ENCODE measurements at places on chromosomes 5 and 9. TPM values are rescaled to one million over a fixed set of nuclear protein-coding genes. Genes with fewer than 3 reads are reported as not detected.
A peak's percentile ranks its signal among the peaks of the same experiment; 100 is the strongest.

DNA sequence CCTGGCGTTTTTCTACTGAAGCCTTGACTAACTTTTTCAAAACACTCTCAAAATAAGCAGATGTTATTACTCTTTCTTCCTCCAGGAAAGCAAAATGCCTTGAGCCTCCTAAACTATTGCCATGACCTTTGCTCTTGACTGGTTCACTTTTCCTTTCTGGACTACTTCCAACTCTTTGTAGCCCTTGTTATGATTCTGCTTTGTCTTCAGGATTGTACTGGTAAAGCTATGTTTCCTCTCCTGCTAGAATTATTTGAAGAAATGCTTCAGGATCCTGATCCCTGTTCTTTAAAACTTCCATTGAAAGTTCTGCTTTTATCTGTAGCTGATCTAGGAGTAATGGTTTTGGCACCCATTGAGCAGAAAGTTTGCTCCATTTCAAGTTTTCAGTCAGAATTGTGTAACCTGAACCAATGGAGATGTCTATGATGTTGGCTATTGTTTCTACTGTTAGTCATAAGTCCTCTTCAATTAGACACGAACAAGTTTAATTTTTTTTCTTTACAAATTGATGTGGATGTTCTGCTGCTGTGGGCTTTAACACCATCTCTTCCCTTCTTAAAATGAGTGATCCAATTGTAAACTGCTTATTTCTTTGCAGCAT, 1356.4 kb downstream of the EFNA5 start:
- DNase-seq, result peak; percentile 23

- no peak for DNase-seq
Measured at GRCh38 chr5:55416306-55416705, 108.5 kb downstream of the MTREX start.

DNA sequence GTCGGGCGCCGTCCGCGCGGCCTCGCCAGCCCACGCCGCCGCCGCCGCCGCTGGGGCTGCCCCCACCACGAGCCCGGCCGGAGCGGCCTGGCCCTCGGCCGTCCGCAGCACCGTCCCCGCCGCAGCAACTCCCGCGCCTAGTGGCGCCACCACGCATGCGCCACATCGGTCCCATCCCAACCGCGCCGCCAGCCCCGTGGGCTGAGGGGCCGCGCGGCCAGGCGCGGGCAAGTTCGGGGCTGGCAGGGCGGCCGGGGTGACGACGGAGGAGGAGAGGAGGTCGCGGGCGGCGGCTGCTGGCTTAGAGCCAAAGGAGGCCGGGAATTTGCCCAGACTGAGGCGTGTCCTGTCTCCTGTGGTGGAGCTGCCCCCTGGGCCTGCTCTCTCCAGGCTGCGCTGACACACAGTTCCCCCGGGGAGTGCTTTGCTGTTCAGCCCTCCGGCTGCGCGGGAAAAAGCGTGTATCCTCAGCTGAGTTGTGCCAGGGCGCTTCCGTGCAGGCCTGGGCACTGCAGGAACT, at the start of gene TUSC1:
Gene TUSC1, minus strand, starts transcription at position 298 of the 520 bp plus-strand sequence. Its CDS starts 132 bp downstream, at position 166.
- DNase-seq, result peak; percentile 67

GRCh38 chr5:149114403-149115312, 26.6 kb upstream of the ABLIM3 start:
- peak; percentile 93 for DNase-seq

GRCh38 chr9:86126998-86127972, 27.9 kb upstream of the GOLM1 start:
- no peak for DNase-seq

DNA sequence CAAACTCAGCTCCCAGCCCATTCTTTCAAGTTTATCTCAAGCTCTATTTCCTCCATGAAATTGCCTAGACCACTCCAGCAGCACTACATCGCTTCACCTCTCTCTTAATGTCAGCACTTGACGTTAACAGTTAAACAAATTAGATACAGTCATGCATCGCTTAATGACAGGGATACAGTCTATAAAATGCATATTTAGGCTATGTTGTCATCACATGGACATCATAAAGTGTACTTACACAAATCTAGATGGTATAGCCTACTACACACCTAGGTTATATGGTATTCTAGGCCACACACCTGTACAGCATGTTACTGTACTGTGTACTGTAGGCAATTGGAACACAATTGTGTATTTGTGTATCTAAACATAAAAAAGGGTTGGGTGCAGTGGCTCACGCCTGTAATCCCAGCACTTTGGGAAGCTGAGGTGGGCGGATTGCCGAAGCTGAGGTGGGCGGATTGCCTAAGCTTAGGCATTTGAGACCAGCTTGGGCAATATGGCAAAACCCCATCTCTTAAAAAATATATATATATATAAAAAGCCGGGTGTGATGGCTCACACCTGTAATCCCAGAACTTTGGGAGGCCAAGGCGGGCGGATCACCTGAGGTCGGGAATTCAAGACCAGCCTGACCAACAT, 13.4 kb upstream of the PCSK5 start:
- DNase-seq, result no peak

- no peak for DNase-seq
Measured at GRCh38 chr9:86521322-86521721, 167.1 kb upstream of the TUT7 start.

- DNase-seq, result peak; percentile 60
Measured at GRCh38 chr9:93091453-93092081, 4.5 kb upstream of the CARD19 start.

DNA sequence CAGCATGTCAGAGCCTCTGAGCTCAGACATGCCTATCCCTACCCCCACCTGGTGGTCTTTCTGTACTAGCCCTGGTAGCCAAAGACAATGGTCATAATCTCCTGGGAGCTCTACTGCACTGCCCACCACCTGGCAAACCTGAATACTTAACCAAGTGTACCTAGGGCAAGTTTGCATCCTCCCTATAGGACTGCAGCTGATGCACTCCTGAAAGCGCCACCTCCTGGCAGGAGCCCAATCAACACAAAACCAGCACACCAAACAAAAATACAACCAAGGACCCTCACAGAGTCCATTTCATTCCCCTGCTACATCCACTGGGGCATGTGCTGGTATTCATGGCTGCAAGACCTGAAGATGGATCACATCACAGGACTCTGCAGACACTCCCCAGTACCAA, 14.8 kb upstream of the FAM174A start:
- no peak for DNase-seq

DNA sequence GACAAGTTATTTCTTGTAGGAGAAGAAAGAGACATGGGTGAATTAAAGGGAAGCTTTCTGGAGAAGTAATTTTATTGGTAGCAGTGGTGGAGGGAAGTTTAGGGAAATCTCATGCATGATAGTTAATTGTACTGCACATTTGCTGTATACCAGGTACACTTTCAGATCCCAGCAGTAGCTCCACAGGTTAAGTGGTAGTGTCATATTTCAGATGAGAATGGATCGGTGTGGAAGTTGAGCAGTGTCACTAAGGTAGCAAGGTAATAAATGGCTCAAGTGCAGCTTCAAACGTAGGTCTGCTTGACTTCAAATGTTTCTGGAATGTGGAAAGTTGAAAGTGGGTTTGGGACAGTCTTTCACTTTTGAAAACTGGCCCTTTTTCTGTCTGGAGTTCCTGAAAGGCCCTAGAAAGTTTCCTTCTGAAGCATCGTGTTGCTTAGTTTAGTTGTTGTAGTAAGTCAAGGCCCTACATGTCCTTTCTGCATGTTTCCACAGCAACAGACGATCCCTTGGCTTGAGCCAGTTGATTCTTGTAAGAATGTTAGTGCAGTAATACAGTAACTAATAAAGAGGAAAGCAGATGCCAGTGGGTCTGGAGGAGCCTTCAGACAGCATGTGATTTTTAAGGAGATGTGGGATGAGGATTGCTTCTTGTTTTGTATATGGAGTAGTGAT, 3.7 kb downstream of the CLTA start:
- no peak for DNase-seq

DNA sequence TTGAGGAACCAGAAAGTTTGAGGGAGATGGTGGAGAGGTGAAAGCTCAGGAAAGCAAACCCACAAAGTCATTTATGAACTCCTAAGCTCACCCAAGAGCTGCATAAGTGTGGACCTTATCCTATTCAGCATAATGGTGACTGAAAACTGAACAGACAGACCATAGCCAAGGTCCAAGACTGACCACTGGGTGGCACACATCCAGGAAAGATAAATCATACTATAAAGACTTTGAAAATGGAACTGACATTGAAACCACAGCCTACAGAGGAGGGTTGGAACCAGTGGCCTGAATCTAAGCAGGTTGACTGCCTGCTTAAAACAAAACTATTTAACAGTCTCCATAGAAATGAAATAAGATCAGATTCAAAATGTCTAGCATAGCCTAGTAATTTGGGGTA, 121.0 kb upstream of the RGS7BP start:
- DNase-seq, result peak; percentile 67

DNA sequence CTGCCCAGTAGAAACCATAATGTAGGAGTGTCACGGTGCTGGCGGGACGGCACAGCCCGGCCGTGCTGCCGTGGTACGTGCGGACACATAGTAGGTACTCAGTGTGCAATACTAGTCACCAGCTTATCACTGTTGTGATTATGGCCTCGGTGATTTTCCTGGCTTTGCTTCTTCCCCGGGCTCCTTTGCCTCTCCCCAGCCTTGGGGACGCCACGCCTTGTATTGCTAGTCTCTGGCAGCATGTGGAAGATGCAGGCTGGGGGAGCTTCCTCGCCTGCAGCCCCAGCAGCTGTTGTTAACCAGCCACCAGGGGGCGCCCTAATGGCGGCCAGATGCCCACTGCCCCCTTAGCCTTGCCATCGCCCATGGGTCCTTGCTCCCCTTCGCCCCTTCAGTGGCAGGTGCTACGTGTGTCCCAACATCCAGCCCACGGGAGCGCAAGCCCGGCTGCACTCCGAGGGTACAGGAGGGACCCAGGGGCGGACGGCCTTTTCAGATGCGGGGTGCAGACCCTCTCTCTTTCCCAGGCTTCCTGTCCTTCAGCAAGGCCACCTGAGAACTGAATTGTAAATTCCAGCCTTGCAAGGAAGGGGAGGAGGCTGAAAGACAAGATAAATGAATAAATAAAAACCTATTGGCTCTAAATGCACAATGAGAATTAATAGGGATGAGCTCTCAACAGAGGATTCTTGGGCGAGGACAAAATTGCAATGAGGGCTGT, 8.0 kb downstream of the NTNG2 start:
- peak; percentile 75 for DNase-seq

- DNase-seq, result no peak
Measured at GRCh38 chr5:141392429-141393198, at the start of gene PCDHGA8. PCDHGA8 (plus strand) TSS chr5:141392633; CDS start chr5:141392814, 181 bp downstream.

DNA sequence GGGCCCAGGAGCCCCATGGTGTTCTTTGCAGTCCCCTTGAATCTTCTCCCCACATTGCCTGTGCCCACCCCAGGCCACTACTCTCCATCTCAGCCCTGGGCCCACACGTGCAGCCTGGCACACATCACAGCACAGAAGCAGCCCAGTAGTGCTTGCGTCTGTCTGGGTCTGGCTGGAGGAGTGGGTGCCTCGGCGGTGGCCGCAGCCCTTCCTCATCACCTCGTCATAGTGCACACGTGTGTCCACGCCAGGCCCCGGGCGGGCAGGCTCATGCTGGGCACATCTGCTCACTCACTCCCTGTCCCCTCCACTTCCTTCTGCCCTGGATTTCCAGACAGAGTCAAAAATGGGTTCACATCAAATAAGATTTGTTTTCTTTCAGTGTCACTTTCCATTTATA, 33.3 kb downstream of the FGF1 start:
- no peak for DNase-seq

DNA sequence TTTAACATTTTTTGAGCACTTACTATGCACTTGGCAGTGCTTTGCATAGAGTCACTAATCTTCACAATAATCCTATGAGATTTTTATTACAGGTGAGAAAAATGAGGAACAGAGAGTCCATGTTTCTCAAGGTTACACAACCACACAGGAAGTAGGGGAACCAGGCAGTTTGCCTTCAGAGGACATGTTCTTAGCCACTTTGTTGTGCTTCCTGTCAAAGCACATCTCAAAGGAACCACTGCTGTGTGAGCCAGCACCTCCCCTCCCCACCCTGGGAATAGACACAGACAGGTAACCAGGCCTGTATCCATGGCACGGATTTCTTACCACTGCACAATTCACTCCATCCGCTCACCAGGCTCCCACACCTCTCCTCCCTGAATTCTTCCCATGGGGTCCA, 6.3 kb upstream of the DNAJB5 start:
- DNase-seq, result no peak

GRCh38 chr9:114570742-114571141, 16.8 kb upstream of the ATP6V1G1 start:
- DNase-seq, result no peak

- peak; percentile 24 for DNase-seq
Measured at GRCh38 chr9:4235871-4236804, 63.7 kb downstream of the GLIS3 start.

GRCh38 chr5:14915291-14915952, 43.8 kb upstream of the ANKH start:
- no peak for DNase-seq

DNA sequence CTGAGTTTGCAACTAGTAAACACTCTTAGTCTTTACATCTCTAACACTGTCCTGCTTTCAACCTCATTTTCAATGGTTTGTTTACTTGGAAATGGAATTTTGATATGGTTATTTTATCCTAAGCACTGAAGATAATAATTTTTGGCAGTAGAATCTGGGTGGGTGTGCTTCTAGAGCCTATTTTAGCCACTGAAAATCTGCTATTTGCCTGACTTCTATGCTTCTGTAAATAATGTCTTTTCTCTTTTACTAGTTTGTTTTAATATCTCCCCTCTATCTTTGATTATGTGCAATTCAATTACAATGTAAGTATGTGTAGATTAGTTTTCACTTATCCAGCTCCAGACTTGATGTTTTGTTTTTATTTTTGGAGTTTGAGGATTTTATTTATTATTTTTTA, 197.5 kb downstream of the TUSC1 start:
- DNase-seq, result no peak

Gene CATSPER3
- total RNA-seq, result not detected

Gene PAEP
- total RNA-seq, result not detected

Gene HEMGN
- not detected for total RNA-seq

Gene BTNL9
- 0.05 TPM for total RNA-seq

All from dermis blood vessel endothelial cell (primary cell).